ENCODE measurements at places on chromosomes 3 and 15. TPM values are rescaled to one million over a fixed set of nuclear protein-coding genes. Genes with fewer than 3 reads are reported as not detected.

FBXL2 gene
- total RNA-seq = 8.4 TPM

ITGA11 gene
- total RNA-seq = 2.6 TPM

FOXB1 gene
- not detected for total RNA-seq

LRTM1 gene
- not detected for total RNA-seq

MFAP1 gene
- total RNA-seq = 25.6 TPM

DUOXA1 gene
- total RNA-seq = 10.6 TPM

RASGRF1 gene
- total RNA-seq = 0.32 TPM

TIMP4 gene
- total RNA-seq = 3.7 TPM

DCUN1D1 gene
- total RNA-seq = 45.8 TPM

TTC21A gene
- total RNA-seq = 13.4 TPM

KIF9 gene
- total RNA-seq = 12.0 TPM

AP3B2 gene
- 0.69 TPM for total RNA-seq

GOLGA8G gene
- total RNA-seq = not detected

ONECUT1 gene
- 184 TPM for total RNA-seq

CTXN2 gene
- 0.06 TPM for total RNA-seq

CACNA2D3 gene
- 4.7 TPM for total RNA-seq

CAMK2N2 gene
- total RNA-seq = 0.40 TPM

C3orf22 gene
- total RNA-seq = not detected

TM4SF4 gene
- total RNA-seq = 6,086 TPM

CD200R1 gene
- total RNA-seq = 1.5 TPM

CMTM8 gene
- total RNA-seq = 6.0 TPM

ADGRG7 gene
- 2.0 TPM for total RNA-seq

XCR1 gene
- 0.66 TPM for total RNA-seq

LSAMP gene
- total RNA-seq = 11.4 TPM

BCHE gene
- total RNA-seq = 4.0 TPM

ERC2 gene
- total RNA-seq = 4.2 TPM

ACTRT3 gene
- total RNA-seq = 1.6 TPM

FANCD2 gene
- 4.5 TPM for total RNA-seq

CASR gene
- 54.0 TPM for total RNA-seq

CLRN1 gene
- not detected for total RNA-seq

GUCA1C gene
- total RNA-seq = not detected

CLDN16 gene
- total RNA-seq = 3.2 TPM

IQCF5 gene
- not detected for total RNA-seq

LRRC15 gene
- 0.35 TPM for total RNA-seq

PAK6 gene
- total RNA-seq = 7.9 TPM

SLC15A2 gene
- total RNA-seq = 18.8 TPM

LMOD3 gene
- total RNA-seq = 0.63 TPM

ADAMTS9 gene
- 8.2 TPM for total RNA-seq

ULK3 gene
- 42.1 TPM for total RNA-seq

BMF gene
- total RNA-seq = 36.2 TPM

HRH1 gene
- total RNA-seq = 5.6 TPM

CSTA gene
- 3.6 TPM for total RNA-seq

SNX22 gene
- 1.0 TPM for total RNA-seq

Measured in mucosa of gallbladder (tissue), 1 donor.